CD4-positive, alpha-beta T cell treated with Interleukin-4 for 1 hour (primary cell): ENCODE measurements at places on chromosomes 6 and 20.

DNA sequence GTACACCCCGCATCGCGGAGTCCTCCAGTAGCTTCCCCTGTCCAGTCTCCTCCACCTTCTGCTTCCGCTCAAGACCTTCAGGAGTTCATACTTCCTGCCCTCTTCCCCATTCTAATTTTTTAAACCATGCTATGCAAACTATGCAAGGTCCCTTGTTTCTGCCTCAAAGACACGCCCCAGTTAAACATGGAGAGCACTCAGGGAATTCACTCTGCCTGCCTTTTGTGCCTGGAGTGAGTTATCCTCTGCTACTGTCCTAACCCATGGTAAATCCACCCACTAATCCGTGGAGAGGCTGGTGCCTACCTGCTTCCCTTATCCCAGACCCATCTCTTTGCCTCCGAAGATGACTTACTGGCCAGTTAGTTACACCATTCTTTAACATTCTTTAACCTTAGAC is 473.7 kb upstream of the JARID2 start:
- no peak for DNase-seq

- no peak for DNase-seq
Measured at GRCh38 chr6:10414756-10415616, at the start of gene TFAP2A. TFAP2A (minus strand) TSS chr6:10415074; CDS start chr6:10414991, 83 bp downstream.

GRCh38 chr6:168737014-168737413 is 296.0 kb downstream of the SMOC2 start:
- no peak for DNase-seq

- DNase-seq = peak; percentile 45
Measured at GRCh38 chr6:53437557-53438202, 88.9 kb upstream of the ELOVL5 start.

GRCh38 chr6:46244670-46245069 is 73.9 kb upstream of the ENPP5 start:
- DNase-seq = no peak

- DNase-seq = no peak
Measured at GRCh38 chr20:51311636-51312479, 230.7 kb downstream of the NFATC2 start.
